ENCODE measurements at places on chromosomes 3 and 15.

DNA sequence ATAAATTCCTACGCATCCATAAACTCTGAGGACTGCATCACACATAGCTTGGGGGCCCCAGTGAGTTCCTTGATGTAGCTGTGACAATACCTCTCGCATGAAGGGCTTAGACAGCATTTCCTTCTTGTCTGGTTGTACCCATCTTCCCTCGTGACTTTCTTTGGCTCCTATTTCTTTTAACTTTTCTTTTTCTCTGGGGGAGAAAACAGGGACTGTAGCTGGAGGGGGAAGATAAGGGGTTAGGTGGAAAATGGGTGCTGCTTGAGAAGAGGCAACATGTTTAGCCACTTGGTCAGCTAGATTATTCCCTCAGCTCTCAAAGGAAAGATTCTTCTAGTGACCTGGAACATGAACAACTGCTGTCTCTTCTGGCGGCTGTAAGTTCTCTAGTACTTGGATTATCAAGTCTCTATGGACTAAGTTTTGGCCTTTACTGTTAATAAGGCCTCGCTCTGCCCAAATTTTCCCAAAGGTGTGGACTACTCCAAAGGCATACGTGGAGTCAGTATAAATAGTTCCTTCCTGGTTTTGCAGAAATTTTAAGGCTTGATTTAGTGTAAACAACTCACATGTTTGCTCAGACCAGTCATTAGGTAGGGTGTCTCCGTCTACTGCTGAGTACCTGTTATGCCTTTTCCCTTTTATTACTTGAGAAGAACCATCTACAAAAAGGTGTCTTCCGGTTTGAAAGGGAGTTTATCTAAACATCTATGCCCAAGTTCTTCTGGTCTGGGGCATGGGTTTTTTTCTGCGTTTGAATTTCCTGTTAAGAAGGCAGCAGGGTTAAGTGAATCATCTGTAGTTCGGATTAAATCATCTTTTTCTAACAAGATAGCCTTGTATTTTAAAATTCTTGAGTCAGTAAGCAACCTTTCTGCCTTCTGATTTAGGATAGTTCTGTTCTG is 21.0 kb upstream of the ATG7 start:
- DNase-seq, result no peak

DNA sequence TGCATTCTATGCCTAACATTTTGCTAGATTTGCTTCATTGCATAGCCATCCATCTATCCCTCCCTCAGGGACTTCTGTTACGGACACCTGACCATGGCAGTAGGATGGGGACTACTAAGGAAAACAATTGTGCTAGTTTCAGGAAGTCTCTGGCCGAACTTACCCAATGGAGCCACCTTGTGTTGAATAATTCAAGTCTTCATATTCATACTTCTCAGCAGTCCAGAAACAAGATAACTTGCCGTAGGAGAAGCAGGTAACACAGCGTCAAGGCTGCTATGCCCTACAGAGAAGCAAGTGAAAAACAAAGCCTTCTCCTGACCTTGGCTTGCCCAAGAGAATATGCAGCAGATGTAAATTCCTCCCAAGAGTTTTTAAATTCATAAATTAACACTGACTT is 685.3 kb downstream of the GRM7 start:
- DNase-seq, result no peak

DNA sequence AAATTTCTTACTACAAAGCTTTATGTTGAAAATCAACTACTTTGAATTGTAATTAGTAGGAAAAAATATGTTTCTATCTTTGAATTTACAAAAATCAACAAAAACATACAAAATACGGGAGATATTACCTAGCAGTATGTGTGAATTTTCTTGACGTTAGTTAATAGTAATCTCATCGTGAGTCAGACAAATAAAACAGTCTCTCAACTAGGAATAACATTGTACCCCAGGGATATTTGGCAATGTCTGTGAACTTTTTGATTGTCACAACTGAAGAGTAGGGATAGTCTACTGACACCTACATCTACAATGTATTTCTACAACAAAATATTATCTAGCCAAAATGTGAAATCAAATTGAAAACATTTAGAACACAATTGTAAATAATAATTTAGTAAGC is 250.3 kb downstream of the POLQ start:
- DNase-seq, result no peak

- no peak for DNase-seq
These were observed 19.0 kb downstream of the THBS1 start for GRCh38 chr15:39599871-39600270.

DNA sequence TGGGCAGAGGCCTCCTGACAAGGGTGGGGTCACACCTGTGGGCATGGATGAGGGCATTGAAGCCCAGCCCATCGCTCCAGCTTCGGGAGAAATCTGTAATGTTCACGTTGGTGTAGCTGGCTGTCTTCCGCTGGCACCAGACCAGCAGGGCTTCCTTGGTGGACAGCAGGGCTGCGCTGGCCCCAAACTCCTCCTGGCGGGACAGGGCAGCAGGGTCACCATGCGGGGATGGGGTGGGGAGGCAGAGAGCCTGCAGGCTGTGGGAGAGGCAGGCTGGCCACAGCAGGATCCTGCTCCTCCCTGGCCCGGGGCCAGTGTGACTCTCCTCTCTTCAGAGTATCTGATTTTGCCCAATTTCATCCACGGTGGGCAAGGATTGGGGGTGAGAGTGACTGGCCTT is 6.0 kb downstream of the SPTBN5 start:
- no peak for DNase-seq
